Activated B cell treated with CpG ODN at 0.5 μM for 24 hours (primary cell): ENCODE measurements at places on chromosomes 11 and 22.
A peak's percentile ranks its signal among the peaks of the same experiment; 100 is the strongest.

DNA sequence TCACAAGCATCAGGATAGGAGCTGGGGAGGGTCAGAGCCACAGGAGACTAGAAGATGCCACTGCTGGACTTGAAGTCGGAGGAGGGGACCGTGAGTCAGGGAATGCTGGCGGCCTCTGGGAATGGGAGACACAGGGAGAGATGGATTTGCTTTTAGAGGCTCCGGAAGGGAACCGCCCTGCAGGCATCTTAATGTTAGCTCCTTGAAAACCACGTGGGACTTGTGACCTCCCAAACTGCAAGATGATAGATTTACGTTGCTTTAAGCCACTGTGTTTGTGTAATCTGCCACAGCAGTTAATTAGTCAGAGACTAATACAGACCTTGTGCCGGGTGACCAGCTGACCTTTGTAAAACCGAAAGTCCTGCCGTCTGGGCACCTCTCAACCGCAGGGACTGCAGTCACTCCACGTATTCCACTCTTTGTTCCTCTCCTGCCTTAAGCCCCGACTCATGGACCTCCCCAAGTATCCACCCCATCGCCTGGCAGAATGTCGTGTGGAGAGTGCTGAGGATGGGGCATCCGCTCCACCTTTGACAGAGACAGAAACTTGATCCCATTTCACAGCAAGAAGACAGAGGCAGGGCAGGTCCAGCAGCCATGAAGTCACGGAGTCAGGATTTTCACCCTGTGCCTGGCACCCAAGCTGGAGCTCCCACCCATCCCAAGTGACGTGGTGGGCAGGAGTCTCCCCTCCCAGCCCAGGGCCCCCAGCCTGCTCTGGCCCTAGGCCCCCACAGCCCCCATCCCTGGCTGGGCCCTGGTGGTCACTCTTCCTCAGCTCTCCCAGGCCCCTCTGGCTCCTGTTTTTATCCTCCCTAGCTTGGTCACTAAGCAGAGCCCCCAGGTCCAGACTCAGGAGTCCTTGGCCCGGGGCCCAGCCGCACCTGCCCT lies 19.4 kb upstream of the CTSD start:
- no peak for DNase-seq

DNA sequence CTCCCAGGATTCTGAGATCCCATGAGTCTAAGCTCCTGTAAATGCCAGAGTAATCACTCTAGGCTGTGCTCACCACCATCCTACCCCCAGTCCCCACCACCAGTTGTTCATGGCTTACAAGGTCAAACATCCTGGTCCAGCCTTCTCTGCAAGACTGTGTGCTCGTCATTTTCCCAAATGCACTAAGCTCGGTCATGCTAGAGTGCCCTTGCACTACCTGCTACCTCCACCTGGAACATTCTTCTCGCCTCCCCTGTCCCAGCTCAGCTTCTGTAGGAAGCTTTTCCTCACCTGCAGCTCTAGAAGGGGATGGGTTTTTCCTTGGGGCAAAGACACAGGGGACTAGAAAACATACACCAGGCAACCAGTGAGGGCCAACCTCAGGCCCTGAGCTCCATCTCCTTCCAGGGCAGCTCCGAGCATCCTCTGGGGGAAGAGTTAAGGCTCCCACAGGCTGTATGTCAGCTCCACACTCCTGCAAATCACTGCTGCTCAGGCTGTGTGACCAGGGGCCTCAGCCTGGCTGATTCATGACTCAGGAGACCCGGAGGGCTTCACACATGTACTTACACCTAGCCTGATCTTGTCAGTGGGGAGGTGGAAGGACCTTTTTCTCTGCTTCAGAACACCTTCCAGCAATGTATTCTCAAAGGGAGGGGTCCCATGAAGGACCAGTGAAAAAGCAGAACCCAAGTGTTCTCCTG lies 37.2 kb upstream of the CSNK2A3 start:
- no peak for DNase-seq

GRCh38 chr22:43569111-43569510 lies 157.3 kb downstream of the MPPED1 start:
- DNase-seq = no peak

DNA sequence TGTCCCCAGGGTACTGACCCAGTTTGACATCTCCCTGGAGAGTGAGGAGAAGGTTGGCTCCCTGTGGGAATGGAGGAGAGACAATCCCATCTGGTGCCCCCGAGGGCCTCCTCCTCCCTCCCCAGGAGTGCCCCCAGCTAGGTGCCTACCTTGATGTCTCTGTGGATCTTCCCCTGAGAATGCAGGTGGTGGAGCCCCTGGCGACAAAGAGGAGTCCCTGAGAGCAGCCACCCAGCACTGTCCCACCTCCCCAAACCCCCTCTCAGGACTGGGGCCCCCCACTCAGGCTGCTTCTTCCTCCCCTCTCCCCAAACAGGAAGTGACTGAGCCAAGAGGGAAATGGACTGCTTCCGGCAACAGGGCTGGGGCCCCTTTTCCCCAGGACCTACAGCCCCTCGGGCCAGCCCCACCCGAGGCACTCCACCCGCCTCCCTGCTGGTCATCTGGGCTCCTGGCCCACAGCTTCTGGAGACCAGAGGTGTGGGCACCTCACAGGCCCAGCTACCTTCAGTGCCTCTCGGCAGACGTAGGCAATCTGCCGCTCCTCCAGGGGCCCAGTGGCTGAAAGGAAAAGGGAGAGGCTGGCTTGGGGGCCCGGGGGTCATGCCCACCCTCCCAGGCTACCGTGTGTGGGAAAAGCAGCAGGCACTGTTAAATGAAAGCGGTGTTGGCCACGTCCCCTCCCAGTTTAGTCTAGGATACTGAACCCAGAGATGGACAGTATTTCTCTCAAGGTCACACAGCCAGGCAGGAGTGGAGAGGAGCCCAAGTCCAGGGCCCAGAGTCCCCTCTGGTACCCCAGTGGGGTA lies 1.2 kb downstream of the MAP4K2 start:
- peak; percentile 23 for DNase-seq

DNA sequence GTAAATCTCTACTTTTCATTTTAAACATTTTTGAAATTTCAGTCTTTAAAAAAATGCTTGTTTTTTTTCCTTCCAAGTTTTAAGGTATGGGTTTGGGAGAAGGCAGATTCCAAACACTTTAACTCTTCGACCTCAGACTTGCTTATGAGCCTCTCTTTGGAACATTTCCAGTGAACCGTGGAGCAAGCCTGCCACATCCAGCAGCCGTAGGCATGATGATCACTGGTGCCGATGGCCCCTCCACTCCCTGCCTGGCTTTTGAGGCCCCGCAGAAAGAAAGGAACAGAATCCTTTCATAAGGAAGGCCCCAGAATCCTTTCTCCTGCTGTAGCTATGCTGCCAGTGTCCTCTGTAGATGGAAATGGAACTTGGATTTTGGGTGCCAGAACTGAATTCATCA lies 50.7 kb downstream of the BMAL1 start:
- no peak for DNase-seq

DNA sequence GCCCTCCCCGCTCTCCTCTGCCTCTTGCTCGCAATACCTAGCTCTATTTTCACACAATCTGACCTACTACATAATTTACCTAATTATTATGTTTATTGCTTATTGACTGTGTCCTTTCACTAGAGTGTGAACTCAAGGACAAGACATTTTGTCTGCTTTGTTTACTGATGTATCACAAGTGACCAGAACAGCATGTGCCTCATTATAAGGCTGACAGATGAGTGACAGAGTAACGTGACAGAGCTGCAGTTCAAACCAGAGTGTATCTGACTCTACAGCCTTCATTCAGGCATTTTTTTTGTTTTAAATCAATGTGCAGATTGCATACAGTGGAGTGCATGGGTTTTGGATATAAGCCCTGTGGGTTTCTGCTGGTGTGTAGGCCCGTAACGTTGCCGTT lies 82.0 kb upstream of the RAB1B start:
- DNase-seq = no peak

GRCh38 chr11:105719073-105719822 lies 109.4 kb downstream of the GRIA4 start:
- DNase-seq = no peak

DNA sequence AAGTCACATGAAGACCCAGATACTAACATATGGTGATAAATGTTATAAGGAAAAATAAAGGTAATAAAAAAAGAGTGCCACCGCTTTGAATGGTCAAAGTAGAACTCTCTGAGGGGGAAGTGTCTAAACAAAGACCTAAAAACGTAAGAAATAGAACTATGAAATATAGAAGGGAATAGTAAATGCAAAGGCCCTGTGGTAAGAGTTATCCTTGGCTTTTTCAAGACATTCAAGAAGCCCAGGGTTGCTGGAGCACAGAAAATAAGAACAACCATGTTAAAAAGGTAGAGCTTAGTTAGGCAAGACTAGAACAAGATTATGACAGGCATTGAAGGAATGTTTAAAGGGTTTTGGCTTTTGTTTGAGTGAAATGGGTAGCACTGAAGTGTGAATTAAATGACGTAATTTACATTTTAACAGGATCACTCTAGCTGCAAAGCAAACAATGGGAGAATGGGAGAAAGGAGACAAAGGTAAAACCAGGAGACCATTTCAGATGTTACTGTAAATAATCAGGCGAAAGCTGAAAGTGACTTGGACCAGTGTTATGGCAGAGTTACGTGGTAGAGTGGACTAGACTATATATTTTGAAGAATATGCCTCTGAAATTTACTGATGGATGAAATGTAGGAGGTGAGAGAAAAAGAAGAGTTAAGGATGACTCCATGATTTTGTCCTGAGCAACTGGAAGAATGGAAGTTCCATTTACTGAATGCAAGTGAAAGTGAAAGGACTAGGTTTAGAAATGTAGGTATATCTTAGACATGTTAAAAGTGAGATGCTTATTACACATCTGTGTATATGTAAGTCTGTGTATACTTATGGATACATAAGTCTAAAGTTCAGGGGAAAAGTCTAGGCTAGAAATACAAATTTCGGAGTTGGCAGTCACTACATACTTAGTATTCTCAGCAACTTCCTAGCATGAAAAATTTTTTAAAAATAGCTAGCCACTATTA lies 28.5 kb downstream of the BTBD10 start:
- no peak for DNase-seq

DNA sequence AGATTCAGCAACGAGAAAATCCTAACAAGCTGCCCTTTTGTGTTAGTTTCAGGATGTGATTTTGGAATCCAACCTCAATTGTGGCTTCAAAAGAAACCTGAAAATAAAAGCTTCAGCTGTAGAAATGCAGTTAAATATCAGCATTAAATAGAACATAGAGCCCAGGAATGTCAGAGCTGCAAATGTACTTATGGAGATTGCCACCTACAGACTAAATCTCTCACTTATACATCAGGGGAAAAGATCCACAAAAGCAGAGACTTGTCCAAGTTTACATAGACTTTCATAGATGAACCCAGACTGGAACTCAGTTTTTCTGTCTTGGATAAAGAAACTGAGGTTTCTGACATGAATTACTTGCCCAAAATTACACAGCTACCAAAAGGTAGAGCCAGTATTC lies 446.6 kb downstream of the DLG2 start:
- no peak for DNase-seq

GRCh38 chr11:100908746-100909145 lies 220.9 kb downstream of the PGR start:
- DNase-seq = no peak

DNA sequence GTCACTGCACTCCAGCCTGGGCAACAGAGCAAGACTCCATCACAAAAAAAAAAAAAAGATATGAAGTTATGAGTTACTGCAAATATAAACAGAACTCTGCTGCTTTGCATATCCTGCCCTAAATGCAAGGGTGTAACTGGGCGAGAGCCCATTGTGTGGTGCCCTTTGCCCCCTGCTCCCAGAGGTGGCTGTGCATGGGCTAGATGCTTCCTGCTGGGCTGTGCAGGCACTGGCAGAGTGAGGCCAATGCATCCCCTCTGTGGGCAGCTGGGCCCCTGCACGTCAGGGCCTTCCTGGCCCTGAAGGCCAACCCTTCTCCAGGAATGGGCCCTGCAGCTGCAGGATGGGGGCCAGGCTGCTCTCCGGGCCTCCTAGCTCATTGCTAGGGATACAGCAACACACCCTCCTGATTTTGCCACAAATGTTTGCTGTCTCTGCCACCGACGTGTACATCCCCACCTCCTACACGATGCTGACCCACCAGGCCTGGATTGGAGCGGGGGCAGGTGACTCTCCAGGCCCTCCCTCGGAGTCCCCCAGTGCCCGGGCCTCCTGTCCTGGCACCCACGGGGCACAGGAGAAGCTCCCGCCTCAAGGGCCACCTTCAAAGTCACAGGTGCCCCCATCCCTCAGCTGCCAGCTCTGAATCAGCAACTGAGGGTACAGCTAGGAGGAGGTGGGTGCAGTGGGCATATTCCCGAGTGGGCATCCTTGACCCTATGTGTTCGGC lies 40.7 kb upstream of the COMT start:
- no peak for DNase-seq

DNA sequence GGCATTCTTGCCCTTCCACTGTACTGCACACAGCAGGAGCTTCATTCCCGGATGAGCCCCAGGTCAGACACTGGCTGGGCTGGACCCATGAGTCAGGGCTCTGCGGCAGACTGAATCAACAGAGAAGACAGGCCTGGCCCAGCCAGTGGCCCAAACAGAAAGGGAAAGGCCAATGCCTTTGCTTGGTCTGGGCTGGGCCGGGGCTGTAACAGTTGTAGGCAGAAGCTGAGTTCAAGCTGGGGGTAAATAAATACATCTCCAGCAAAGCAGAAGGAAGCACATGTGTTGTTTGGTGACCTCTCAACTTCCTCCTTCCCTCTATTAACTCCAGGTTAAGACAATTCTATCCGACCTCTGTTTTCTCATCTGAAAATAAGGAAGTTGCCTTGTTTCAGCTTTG lies 1.8 kb upstream of the SMIM35 start:
- DNase-seq = no peak

DNA sequence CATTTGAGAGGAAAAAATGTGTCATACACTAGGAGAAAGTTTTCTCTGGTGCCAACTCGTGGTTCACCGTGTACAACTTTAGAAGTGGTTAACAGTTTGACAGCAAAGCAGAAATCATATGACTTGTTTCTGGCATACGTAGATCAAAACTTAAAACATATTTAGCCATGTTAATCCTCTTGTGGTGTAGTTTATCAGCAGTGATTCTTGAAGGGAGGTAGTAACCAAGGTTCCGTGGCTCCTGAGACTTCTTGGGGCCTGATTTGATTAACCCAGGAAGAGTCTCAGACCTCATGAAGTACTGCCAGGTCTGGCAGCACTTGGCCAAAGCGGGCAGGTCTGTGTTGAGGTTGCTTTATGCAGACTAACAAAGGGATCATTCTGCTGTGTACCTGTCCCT lies 40.5 kb downstream of the SREBF2 start:
- no peak for DNase-seq
